ENCODE measurements at places on chromosomes 6 and 20.

DNA sequence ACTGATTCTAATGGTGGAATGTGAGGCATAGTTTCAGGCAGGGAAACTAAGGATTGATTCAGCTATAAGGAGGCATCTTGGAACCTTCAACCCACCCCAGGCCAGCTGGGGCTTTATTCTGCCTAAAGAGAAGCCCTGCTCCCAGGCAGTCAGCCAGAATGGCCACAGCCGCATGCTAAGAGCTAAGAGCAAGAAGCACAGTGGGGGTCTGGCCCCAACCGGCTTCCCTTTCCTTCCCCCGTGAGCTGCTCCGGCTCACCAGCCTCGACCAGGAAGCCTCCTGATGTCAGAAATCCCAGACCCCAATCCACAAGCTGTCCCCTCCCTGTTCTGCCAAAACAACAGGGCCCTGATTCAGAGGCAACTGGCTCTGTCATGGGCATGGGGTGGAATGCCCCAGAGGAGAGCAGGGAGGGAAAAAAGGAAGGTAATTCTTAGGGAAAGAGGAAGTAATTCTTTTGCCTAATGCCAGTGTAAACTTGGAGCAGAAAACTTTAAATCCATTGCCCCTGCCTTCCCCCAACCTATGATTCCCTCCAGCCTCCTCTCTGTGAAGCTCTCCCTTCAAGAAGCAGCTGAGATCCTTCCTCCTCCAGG is 6.9 kb downstream of the GRM4 start:
- DNase-seq, result no peak

DNA sequence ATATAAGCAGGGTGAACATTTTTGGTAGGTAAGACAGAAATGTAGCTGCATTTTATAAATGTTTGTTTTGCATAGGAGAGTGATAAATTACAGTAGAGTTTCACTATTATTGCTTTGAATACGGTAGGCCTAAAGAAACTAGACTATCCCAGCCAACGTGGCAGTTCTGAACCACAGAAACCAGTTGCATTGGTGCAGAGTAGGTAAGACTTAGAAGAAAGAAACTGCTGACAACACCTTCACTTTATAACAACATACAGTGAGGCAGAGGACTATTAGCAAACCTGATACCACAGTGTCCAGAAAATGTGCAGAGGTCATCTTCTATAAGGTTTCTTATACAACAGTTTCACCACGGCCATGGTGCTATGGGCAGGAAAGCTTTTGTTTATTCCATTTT is 566.1 kb downstream of the KIF16B start:
- no peak for DNase-seq

DNA sequence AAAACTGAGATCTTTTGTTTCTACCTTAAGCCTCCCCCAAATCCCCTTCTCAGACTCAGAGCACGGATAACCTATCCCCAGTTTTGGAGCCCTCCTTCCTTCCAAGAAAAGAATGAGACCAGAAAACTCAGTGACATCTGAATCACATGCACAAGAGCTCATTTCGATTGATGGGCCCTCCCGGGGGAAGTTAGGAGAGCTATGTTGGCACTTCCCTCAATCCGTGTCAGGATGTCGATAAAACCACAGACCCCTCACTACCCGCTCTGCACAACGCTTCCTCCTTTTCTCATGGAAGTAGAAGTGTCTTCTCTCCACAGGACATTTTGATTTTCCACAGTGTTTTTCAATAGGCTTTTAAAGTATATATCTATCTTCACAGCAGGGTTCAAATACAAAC is 332.4 kb downstream of the HACE1 start:
- no peak for DNase-seq

GRCh38 chr6:10205120-10205519 is 209.8 kb downstream of the TFAP2A start:
- no peak for DNase-seq

- no peak for DNase-seq
Measured at GRCh38 chr6:43246301-43247113, 3.2 kb downstream of the TTBK1 start.

GRCh38 chr6:100452998-100453397 is 11.7 kb downstream of the SIM1 start:
- no peak for DNase-seq

- no peak for DNase-seq
Measured at GRCh38 chr6:41599852-41600445, 38.3 kb upstream of the MDFI start.

Data from tibial nerve (tissue), 4 donors.